ENCODE measurements at places on chromosomes 4 and X.

GRCh38 chr4:87375719-87376291 is 15.2 kb downstream of the HSD17B11 start:
- DNase-seq = no peak

DNA sequence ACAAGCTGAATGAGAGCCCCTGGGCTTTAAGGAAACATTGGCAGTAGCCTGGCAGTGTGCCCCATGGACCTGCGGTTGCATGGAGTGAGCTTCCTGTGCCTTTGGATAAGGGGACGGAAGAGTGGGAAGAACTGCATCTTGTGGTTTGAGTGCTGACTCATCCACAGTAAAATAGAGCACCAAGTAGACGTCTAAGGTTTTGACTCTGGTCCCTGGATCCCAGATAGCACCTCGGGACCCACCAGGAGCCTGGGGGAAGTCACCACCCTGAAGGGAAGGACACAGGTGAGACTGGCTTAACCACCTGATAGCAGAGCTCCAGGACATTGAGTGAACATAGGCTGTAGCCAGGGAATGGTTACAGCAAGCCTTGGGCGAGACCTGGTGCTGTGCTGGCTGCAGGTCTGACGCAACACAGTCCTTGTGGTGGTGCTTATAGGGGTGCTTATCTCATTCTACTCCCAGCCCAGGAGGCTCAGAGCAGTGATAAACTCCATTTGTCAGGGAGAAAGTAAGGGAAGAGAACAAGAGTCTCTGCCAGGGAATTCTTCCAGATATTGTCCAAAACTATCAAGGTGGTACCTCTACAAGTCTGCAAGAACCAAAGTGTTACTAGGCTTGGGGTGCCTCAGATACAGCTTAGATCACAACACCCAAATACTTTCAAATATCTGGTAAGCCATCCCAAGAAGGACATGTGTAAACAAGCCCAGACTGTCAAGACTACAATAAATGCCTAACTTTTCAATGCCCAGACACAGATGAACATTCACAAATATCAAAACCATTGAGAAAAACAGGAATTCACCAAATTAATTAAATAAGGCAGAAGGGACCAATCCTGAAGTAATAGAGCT is 123.6 kb upstream of the TET2 start:
- DNase-seq = no peak

GRCh38 chrX:154046940-154047610 is 27.4 kb upstream of the IRAK1 start:
- no peak for DNase-seq

DNA sequence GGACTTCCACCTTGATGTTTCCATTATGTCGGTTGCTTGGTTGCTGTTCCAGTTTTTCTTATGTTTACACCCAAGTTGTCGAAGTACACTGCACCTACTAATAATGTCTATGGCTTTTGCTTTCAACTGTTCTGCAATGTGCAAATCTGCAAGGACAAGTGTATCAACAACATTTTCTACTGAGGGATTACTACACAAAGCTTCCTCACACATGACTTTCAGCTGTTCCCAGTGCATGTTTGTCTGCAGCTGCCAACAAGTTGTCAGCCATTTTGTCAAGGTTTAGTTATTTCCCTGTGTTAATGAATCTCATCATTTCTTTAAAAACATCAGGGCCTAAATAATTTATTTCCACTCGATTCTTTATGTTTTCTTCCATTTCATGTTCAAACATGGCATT is 45.4 kb upstream of the UGT2A3 start:
- no peak for DNase-seq

- no peak for DNase-seq
Measured at GRCh38 chr4:139454111-139455045, at the start of gene RAB33B. RAB33B (plus strand) TSS chr4:139454121; CDS start chr4:139454196, 75 bp downstream.

Data from aorta (tissue), 5 donors.